ENCODE measurements at places on chromosomes 5 and 9.

DNA sequence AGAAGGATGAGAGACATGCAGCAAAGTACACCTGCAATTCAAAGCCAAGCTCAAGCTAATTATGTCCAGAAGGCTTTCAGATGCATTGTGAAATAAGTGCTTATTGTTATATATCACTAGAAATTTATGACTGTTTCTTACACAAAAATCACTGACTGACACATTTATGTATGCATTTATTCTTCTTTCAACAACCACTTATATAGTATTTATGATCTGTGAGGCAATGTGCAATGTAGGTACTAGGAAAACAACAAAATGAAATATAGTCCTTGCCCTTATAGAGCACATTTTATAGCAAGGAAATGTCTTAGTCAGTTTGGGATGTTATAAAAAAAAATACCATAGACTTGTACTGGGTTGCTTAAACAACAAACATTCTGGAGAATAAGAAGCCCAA, 167.6 kb downstream of the YIPF5 start:
- no peak for ATAC-seq

DNA sequence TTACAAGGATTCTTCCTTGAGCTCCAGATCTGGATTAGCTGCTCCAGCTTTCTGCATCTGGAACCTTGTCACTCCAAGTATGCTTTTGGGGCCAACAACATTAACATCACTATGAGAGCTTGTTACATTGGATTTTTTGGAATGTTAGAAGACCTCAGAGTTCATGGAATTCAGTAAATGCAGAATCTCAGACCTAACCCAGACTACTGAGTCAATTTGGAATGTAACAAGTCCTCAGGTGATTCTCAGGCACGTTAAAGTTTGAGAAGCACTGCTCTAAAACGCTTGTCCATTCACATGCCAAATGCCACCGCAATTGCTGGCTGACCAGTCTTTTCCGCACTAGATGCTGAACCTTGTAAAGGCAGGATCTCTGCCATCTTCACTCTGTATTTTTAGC, 251.4 kb upstream of the TRIM32 start:
- ATAC-seq: no peak

- no peak for ATAC-seq
Observed at GRCh38 chr5:33769968-33770367, 121.8 kb downstream of the ADAMTS12 start.

- ATAC-seq: no peak
Observed at GRCh38 chr5:179777909-179778308, 15.9 kb upstream of the LTC4S start.

DNA sequence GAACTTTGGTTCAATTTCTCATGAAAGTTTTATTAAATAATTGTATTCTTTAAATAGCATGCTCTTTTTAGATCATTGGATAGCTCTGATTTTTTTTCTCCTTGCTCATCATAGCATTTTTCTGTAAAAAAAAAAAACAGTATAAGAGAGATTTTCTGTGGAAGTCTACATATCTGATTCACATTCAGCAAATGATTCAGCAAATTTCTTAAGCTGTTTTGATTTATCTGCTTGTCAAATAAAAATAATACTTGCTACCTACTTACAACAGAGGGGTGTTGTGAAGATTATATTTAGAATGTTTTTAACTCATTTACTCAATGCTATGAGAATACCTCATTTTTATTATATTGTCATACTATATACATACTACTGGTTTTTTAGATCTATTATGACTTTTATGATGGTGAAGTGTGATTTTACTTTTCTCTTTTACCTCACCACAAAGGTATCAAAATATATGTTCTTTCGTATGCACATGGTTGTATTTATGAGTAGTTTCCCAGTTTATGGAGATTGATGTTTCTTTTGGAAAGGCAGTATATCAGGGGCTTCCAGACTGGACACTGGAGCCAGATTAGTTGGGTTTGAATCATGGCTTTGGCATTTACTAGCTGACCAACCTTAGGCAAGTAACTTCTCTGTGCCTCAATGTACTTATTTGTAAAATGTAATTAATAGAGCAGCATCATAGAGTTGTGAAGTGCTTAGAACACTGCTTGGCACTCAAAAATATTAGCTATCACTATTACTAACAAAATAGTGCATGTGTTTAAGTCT, 25.5 kb downstream of the TNPO1 start:
- ATAC-seq: no peak
